Neural progenitor cell (in vitro differentiated cells): ENCODE measurements at places on chromosomes 6 and 20.

- DNase-seq: no peak
Observed at GRCh38 chr6:19831358-19831757, 5.8 kb upstream of the ID4 start.

GRCh38 chr6:42791706-42792320 is 10.0 kb downstream of the BICRAL start:
- DNase-seq: no peak

DNA sequence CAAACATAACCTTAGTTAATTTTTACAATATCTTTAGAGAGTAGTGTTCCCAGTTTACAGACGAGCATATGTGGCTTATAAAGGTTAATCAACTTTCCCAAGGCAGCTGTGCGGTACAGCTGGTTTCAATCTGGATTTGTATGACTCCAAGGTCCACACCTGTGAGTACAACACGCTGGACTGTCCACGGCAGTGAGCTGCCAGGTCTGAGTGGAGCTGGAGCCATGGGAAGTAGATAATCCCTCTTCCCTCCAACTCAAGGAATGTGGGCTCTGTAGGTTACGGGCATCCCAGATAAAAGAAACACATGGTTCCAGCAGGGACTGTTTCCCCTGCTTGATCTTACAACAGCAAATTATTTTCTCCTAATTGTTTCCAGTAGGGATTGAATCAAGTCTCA is 102.2 kb downstream of the SOD2 start:
- DNase-seq: peak; percentile 26

- no peak for DNase-seq
Observed at GRCh38 chr6:3789896-3790558, 38.5 kb upstream of the PXDC1 start.

GRCh38 chr6:7731294-7731693 is 5.4 kb downstream of the BMP6 start:
- DNase-seq: no peak
